ENCODE measurements at places on chromosomes 2 and 18.

DNA sequence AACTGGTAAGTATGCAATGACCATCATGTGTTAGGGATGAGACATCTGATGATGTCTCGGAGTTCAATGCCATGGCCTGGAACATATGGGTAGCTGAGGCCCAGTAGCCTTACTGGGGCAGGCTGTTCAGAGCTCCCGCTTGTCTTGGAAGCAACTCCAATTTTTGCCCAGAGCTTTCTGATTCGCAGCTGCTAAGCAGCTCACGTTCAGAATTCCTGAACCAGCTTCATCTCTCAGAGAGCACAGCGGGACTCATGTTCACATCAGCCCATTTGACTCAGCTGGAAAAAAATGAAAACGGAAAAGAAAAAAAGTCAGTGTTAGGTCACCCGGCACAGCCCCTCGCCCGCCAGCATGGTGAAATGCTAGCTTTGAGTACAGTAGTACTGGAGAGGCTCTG lies 16.8 kb upstream of the LRATD1 start:
- no peak for DNase-seq

DNA sequence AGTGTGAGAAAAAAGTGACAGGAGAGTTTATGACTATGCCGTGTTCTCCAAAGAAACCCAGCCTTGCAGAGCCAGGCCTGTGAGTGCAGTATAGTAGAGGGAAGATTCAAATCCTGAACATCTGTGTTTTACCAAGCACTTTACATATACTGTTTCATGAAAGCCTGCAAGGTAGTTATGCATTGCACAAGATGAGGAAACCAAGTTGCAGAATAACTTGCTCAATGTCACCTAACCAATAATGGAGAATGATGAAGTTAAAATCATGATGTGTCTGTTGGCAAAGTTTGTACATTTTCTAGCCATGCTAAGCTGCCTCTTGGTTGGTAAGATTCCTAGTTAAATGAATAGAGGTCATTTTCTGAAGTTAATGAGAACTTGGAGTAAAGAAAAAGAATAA lies 29.3 kb downstream of the SYT4 start:
- DNase-seq = no peak

DNA sequence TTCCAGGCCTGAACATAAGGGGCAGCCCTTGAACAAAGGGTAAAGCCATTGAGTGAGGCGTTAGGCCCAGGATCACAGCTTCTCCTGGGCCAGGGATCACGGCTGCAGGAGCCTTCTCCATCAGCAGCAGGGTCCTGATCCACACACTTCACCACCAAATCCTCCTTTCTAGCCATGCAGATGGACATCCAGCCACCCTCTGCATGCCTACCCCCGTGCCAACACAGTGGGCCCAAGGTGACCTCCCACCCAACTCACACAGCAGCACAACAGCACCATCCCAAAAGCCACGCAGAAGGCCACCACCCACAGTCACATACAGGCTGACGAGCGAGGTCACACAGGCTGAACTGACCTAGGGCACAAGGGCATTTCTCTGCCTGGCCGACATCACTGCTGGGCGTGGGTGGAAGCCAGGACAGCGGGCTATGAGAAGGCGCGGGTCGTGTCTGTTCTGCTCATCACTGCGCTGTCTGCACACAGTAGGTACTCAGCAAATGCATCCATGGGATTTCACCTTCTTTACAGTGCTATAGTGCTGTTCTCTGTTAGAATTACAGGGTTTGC lies 31.2 kb downstream of the TFCP2L1 start:
- DNase-seq = no peak

DNA sequence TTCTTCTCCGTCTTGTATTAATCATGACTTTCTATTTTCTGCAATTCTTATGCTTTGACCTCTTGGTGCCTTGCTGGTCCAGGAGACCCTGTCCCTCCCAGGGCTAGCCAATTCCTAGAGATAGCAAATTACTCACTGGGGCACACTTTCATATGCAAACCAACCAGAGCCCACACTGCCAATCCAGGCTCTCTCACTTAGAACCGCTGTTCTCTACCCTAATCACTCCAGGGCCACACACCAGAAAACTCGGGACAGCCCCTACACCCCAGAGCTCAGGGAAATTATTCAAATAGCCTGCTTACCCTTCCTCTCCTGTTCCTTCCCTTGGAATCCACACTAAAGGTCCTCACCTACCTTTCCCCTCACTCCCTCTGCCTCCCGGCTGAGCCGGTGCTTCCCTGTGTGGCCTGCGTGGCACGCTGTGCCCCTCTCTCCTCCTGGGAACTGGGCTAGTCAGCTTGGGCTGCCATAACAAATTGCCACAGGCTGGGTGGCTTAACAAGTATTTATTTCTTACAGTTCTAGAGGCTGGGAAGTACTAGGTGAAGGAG lies 41.7 kb downstream of the VWA3B start:
- no peak for DNase-seq

DNA sequence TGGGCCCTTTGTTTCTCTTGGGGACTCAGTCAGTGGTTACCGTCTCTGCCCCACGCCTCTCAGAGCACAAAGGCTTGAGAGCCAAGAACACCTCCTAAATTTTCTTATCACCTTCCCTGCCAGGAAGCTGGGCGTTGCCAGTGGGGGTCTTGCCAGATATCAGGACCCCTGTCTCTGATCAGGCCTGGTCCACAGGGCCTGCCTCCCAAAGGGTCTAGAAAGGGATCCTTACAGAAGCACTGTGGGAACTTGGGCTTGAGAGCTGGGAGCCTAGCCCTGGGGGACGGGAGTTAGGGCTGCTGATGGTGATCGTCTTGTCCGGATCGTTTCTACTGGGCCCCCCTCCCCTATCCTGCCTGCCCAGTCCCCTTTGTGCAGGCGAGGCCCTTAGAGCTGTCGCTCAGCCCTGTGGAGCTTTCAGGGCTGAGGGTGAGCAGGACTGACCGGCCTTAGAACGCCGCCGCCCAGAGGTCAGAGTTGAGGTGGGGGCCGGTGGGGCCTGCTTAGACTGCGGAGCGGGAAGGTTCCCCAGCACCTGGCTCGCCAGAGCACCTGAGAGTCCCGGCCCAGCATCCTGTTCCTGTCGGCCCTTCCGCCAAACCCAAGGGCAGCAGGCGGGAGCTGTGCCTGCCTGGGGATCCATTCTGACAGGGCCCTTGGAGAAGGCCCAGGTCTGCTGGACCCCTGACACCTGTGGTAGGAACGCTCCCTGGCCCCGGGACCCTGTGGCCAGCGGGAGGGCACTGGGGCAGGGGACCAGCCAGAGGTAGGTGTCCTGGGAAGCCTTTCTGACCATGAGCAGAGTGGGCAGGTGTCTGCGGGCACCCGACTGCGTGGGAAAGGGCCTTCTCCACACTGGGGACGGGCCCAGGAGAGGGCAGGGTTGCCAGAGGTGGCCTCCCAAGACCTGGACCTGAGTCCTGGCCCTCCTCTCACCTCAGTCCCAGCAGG lies 956 bp downstream of the ESPNL start:
- DNase-seq = no peak

- DNase-seq = no peak
Measured at GRCh38 chr2:239912171-239912937, 112.8 kb downstream of the NDUFA10 start.

GRCh38 chr18:36360256-36360909 lies 62.9 kb downstream of the FHOD3 start:
- no peak for DNase-seq

DNA sequence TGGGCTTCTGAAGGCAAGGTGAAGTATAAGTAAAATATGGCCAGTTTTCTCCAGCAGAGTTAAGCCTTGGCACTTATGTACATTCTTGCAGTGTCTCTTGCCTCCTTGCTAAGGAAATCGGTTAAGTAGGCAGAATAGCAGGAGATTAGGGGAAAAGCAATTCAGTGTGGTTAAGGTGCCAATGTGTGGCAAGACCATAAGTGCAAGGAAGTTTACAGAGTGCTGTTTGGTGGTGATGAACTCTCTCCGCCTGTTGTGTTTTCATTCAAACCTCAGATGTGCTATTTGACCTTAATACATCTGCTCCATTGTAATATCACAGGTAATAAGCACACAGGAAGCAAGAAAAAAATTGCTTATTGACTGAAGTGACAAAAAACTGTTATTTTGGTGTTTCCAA lies 156.1 kb downstream of the MGAT5 start:
- DNase-seq = no peak
